ENCODE measurements at places on chromosomes 2 and 18.

GRCh38 chr2:54336136-54336976, 80.3 kb upstream of the TSPYL6 start:
- no peak for DNase-seq

DNA sequence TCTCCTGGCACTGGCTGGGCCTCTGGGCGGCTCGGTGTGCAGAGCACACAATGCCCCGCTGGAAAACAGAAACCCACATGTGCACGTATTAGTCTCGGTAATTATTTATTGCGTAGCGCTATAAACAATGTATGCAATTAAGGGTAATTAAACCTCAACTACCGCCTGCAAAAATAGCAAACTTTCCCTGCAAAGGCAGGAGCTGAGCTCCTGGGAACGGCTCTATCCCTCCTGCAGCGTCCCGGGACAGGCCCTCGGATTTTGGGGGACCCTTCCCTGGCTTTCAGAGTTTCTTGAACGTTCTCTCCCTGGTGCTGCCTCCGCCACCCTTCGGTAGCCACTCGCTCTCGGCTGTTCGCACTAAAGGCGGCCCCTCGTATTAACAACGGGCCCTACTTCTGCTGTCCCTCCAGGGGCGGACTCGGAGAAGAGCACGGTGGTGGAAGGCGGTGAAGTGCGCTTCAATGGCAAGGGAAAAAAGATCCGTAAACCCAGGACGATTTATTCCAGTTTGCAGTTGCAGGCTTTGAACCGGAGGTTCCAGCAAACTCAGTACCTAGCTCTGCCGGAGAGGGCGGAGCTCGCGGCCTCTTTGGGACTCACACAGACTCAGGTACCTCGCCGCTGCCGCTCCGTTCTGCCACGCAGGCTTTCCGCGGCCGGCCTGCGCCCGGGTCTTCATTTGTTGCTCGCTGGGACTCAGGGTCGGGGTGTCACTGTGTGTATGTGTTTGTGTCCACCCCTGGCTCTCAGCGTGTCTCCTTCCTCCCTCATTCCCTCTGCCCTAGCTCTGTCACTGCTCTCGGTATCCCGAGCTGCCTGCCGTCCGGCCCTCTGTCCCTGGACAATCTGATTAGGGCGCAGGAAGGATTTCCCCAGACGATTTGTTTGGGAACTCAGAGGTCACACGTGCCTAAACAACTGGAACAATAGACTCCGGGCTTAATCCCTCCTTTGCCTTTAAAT, 1.2 kb downstream of the DLX1 start:
- DNase-seq, result no peak

GRCh38 chr2:161426455-161426921, 10.4 kb downstream of the TBR1 start:
- DNase-seq, result no peak

GRCh38 chr18:75474332-75474731, 46.8 kb upstream of the SMIM21 start:
- DNase-seq, result no peak

GRCh38 chr2:65431421-65432226, 775 bp downstream of the SPRED2 start:
- no peak for DNase-seq

- DNase-seq, result no peak
These were observed 516 bp upstream of the DOCK10 start for GRCh38 chr2:225042800-225043167.

DNA sequence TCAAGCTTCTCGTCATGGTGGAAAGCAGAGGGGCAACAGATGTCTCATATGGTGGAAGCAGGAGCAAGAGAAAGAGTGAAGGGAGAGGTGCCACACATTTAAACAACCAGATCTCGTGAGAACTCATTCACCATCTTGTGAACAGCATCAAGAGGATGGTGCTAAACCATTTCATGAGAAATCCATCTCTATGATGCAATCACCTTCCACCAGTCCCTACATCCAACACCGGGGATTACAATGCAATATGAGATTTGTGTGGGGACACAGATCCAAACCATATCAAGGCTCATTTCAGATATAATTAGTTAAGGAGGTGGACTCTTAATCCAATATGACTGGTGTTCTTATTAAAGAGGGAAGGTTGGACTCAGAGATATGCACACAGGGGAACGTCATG, 272.8 kb downstream of the KCNS3 start:
- DNase-seq, result no peak

DNA sequence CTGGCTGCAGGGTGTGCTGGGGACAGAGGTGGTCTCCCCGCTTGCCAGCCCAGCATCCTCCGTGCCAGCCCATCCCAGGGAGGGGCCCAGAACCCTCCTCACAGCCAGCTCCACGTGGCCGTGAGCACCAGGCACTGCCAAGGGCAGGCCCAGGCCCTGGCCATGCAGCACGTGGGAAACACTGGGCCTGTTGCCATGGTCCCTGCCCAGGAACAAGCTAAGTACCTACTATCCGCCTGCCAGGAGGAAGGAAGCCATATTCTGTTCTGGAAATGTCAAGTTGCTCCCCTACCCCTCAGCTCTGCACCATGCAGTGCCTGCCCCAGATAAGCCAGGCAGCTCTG, 250.6 kb downstream of the CYP26B1 start:
- DNase-seq, result no peak

DNA sequence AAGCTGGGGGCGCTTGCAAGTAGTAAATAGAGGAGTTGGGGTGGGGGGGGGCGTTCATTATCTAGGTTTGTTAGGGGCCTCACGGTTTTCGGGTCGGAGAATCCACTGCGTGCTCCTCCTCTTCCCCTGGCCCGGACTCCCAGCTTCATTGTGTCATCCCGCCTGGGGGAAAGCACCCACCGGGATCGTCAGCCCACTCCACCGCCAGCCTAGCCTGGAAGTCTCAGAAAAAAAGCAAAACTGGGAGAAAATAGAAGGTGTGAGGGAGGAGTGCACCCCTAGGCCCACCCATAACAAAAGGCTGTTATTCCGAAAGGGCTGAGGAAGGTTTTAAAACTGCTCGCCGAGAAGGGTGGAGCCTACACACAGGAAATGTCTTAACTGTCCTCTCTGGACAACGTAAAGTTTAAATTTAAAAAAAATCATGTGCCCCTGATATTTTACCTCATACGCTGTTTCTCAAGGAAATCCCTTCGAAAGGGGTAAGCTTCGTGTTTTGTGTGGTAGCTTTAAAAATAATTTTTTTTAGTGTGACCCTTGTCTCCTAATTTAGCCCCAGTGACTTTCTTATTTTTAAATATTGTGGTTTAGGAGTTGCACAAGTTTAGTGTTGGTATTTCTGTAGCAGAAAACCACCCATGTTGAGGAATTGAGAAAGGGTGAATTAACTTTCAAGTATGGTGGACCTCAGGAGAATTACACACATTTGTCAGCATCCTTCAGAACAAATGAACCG, 104.2 kb downstream of the SPTBN1 start:
- no peak for DNase-seq

DNA sequence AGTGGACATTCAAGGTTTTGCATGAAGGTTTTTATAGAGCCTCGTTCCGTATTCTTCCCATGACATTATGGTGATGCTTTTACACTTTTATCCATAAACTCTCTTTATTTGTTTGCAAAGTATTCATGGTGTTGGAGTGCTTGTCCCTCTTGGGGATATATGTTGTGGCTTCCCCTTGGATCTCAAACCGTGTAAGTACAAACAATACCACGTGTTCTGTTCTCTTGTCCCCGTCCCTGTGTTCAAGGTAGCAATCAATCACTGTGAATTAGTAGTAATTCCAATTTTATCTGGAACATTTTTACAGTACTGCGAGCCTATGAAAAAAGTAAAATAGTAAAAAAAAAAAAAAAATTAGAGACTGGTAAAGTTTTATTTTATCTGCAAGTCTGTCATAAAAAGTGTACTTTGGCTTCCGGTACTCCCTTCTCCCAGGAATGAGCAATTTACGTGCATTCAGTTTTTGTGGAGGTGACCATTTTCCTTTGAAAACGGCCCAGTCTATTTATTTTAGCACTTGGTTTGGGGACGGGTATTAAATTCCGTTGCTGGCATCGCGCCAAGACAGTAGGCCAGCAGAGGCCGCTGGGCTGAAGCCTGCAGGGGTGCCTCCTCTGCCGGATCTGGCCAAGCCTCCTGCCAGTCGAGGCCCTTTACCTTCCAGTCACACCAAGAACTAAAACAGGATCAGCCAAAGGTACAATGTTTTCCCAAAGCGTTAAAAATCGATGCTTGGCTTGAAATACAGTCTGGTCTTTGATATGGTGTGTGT, 175.7 kb downstream of the SOCS6 start:
- no peak for DNase-seq

- no peak for DNase-seq
These were observed 84.0 kb downstream of the DYNAP start for GRCh38 chr18:54675076-54675475.

DNA sequence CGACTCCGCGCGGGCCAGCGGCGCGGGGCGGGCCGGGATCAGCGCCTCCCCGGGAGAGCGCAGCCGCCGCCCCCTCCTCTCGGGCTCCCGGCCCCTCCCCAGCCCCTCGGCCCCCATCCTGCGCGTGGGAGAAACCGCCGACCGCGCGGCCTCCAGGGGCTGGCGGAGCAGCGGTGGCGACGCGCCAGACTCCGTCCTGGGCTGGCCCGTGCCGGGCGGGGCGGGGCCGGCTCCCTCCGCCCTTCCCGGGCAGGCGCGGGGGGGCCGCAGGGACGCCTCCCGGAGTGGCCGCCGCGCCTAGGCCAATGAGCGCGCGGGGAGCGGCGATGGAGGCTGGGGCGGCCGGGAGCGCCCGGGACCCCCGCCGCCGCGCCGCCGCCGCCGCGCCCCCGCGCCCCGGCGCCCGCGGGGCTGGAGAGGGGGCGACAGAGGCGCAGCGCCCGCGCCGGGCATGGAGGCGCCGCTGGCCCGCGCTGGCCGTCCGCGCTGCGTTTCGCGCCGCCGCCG, 49.1 kb downstream of the KCNIP3 start:
- no peak for DNase-seq

DNA sequence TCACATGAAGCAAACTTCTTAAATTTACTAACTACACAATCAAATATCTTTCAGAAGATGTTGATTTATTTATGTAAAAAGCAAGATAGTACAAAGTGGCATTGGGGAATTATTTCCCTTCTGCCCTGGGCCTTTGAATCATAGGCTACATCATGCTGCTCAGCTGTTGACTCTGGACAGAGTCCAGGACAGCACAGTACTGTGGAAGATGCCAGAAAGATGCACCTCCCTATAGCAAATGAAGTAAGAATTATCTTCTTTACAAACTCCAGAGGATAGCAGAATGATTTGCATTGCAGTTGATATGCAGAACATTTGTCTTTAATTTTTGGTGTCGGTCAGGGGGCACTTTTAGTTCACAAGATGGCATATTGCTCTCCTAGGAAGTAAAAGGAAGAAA, 1354.5 kb upstream of the ZEB2 start:
- no peak for DNase-seq

- no peak for DNase-seq
These were observed 9.2 kb downstream of the SEPTIN10 start for GRCh38 chr2:109604597-109604996.

DNA sequence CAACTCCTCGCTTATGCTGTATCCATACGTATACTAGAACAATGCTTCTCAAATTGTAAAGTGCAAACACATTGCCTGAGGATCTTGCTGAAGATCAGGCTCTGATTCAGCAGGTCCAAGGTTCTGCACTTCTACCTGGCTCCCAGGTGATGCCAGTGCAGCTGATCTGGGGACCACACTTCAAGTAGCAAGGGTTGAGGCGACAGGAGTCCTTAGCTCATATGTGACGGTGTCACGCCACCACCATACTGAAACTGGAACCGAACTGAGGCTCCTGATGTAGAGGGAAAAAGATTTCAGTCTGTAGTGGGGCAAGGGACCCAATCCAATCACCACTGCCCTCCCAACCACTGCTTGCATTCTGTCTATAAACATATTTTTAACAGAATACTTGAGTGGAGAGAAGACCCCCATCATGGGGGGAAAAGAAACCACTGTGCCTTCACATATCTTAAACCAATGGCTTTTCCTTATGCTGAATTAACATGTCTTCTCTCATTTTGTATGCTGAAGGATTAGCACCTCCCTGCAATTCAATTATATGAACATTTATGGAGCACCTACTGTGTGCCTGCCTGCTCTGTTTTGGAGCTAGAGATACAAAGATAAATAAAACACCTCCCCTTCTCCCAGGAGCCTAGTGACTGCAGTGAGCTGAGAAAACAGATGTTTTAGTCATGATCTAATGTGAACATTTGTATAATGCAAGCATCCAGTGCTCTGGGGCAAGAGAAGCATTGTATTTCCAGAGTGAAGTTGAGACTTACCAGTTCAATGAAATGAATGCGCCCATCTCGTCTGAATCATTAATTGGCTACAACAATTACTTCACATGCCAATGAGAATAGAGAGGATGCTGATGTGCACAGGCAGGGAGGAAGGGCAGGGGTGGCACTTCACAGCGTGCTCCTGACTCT, 6.6 kb upstream of the ASAP2 start:
- no peak for DNase-seq

- DNase-seq, result no peak
These were observed 13.7 kb downstream of the GEMIN6 start for GRCh38 chr2:38791744-38792143.

DNA sequence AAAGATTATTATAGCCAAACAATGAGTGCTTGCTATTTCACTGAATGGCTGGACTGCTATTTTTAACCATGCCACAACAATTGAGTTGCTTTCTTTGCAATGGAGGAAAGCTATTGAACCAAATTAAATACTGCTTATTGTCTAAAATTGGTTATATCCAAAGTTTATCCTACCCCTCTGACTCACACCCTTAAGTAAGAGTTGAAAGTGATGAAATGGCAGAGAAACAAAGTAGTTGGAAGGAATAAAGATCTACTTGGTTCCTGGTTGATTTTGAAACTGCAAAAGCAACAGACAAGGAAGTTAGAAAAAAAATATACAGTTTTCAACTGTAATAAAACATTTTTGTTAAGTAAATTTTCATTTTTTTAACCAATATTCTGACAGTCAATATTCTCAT, 47.5 kb downstream of the EML4 start:
- DNase-seq, result no peak

GRCh38 chr18:11992096-11992790, 10.9 kb downstream of the IMPA2 start:
- DNase-seq, result no peak

DNA sequence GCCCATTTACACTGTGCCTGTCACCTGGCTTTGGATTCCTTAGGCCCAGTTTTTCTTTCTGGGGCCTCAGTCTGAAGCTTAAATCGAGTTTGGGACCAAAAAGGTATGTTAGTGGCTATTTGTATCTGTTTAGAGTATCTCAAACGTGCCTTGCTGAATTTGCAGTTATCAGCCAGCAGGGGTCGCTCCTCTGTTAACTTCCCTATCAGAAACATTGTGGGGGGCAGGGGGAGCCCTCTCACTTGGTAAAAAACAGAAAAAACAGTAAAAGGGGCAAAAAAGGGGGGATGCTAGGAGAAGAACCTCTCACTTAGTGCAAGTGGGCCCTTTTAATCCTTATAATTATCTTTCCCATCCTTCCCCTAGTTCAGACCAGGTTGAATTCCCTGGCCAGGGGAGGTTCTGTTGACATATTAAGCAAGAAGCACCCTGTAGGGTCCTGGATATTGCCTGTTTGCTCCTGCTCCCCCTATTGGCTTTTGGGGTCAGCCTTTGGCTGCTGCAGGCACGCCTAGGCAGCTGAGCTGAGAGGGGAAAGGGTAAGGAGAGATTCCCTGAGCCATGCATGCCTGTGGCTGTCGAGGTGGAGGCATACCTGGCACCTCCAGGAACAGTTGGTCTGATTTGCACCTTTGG, 8.8 kb upstream of the IFIH1 start:
- DNase-seq, result no peak

GRCh38 chr2:159129824-159130223, 156.7 kb downstream of the WDSUB1 start:
- DNase-seq, result no peak

- DNase-seq, result no peak
These were observed 57.3 kb downstream of the NRP2 start for GRCh38 chr2:205739620-205740019.

Measured in stimulated activated CD4-positive, alpha-beta T cell treated with anti-CD3 and anti-CD28 coated beads, TNF-alpha, amount 100 ng/mL, for 24 hours (primary cell).